Effector memory CD8-positive, alpha-beta T cell (primary cell): ENCODE measurements at places on chromosomes 12 and 14.
A peak's percentile ranks its signal among the peaks of the same experiment; 100 is the strongest.

DNA sequence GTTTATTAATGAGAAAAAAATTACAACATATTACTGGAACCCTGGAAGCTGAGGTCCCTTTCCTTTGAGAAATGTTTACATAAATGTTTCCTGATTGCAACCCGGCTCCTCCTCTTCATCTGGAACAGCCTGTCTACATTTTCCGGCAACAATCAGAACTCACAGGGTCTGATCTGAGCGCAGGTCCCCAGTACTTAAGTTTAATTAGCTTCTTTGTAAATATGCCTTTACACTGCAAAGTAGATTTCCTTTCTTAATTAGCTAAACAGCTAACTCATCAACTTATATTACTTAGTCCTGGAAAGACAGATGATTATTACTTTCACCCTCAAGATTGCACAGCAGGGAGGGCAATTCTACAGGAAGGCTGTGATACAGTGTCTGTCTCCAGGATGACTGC, 213.0 kb downstream of the MON2 start:
- no peak for DNase-seq

- no peak for DNase-seq
These were observed 546.8 kb downstream of the BCL11B start for GRCh38 chr14:98725191-98725590.

GRCh38 chr14:67973436-67973835, 153.9 kb downstream of the RAD51B start:
- DNase-seq: no peak

DNA sequence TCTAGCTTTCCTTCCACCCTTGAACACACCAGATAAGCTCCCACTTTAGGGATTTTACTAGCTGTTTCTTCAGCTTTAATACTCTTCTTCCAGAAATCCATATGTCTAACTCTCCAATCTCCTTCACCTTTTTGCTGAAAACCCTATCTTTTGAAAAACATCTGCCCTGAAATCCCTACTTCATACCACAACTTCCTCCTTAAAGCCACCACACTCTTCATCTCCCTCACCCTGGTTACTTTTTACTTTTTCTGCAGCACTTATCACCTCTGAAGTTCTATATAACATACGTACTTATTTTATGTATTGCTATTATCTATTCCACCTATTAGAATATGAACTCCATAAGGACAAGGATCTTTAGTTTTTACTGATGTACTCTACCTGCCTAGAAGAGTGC, 28.6 kb upstream of the PTPRQ start:
- no peak for DNase-seq

GRCh38 chr12:14927267-14927666, 11.1 kb downstream of the ERP27 start:
- no peak for DNase-seq

DNA sequence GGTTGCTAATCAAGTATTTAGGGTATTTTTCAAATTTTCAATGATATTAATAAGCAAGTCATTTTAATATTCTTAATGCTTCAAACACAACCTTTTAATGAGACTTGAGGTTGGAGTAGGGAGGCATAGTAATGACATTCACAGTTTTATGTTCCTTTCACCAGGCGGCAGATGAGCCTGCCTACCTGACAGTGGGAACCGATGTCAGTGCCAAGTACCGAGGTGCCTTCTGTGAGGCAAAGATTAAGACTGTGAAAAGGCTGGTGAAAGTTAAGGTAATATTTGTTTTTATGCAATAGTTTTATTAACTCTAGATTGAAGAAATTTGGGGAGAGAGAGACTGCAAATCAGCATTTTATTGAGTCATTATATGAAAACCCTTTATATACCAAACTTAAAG, 3.1 kb downstream of the ARID4A start:
- no peak for DNase-seq

DNA sequence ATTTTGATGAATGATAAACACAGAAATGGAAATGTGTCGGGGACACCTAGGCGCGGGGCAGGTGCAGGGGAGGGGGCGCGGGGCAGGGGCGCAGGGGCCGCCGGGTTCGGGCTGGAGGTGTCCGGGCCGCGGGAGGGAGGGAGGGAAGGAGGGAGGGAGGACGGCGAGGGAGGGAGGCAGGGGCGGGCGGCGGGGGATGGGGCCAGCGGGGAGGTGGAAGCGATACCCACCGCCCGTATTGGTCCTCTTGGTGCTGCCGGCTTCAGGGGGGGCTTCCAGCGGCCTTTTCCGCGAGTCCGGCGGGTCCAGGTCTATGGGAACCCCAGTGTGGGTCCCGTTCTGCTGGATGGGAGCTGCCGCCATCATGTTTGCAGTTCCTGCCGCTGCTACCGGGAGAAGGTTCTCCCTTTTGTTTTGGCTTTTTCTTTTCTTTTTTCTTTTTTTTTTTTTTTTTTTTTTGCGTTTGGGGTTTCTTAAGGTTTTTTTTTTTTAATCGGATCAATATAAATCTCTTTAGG, 703 bp downstream of the NOVA1 start:
- no peak for DNase-seq

- no peak for DNase-seq
These were observed 30.6 kb downstream of the BORCS5 start for GRCh38 chr12:12387501-12387900.

- no peak for DNase-seq
These were observed 1.1 kb downstream of the ADSS1 start for GRCh38 chr14:104724981-104725771.

GRCh38 chr12:80016684-80017083, 81.8 kb upstream of the PPP1R12A start:
- DNase-seq: no peak

DNA sequence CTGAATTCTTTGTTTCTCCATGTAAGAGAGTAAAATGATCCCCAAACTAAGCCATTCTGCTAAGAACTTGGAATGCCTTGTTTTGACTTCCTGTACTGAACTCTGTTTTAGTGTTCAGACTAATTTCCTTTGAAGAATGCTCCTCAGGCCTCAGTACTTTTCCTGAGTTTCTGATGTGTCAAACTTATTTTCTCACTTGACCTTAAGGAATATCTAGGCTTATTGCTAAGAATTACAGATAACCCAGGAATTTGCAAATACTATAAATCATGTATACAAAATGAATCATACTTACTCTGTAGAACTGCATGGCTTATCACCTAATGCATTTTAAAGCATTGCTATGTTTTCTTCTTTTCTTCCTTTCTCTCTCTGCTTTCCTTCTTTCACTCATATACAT, 93.1 kb upstream of the PKP2 start:
- DNase-seq: no peak

DNA sequence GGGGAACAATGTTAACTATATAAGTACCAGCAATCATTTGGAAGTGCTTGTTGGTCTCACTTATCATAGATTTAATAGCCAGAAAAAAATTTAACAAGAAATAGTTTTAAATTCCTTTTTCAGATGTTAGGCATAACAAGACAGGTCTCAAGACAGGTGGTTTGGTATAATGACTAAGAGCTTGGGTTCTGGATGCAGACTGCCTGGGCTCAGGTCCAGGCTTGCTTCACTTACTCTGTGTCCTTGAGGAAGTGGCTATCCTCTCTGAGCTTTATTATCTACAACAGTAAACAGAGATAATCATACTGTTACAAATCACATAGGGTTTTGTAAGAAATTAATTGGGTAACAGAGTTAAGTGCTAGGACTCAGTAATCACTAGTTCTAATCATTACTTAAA, 338.0 kb upstream of the FLRT2 start:
- DNase-seq: no peak

GRCh38 chr12:67578976-67579661, 69.4 kb upstream of the DYRK2 start:
- DNase-seq: no peak

GRCh38 chr12:47899466-47899865, 5.3 kb downstream of the VDR start:
- no peak for DNase-seq

DNA sequence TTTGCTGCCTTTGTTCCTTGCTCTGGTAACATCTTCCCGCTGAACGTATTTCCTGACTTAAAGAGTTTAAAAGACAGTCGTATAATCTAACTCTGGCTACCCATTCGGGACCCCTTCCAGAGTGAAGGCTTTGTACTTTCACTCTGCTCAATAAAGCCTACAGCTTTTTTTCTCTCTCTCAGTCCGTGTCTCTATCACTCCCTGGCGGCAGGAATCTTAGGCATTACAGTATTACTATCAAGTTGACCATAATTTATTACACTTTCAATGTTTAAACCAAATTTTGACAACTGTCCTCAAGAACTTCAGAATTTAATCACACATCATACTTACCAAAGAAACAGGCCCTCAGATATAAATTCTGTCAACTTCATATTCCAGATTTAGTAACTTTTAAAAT, 967.9 kb downstream of the FSCB start:
- DNase-seq: no peak

DNA sequence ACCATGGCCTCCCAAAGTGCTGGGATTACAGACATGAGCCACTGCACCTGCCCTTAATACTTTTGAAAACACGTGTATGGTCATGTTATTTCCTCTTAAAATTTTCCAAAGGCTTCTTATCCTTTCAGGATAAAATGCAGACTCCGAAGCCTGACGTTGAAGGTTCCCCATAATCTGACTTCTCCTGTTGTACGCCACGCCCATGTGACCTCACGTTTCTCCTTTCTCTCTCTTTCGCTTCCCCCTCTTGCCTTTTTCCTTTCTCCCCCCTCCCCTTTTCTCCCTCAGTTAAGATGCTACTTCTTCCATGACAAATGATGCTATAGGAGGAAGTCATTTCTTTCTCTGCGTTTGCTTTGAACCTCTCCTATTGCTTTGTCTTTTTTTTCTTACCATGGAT, 266.0 kb downstream of the FBXL14 start:
- no peak for DNase-seq

- no peak for DNase-seq
These were observed 85.6 kb downstream of the ALG10 start for GRCh38 chr12:34107781-34108404.

DNA sequence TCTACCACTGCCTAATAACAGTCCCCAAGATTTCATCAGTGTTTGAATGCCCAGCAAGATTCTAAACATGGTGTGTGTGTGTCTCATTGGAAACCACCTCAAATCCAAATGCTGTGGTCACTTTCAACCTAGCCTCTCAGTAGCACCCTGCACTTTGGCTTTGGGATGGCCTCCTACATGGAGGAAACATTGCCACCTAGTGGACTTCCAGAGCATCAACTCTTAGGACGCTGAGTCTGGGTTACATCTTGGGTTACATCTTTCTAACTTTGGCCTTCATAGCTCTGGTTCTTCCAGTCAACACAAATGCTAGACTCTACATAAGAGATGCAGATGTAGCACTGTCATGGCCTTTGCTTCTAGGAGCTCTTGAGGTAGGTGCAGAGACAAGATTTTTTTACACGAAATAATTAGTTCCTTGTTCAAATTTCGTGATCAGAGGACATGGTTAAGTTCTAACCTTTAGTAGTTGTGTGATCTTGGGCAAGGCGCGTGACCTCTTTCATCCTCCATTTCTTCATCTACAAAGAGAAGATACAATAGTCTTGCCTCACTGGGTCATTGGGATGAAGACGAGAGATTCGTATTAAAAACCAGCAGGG, 113.5 kb upstream of the VASH1 start:
- DNase-seq: no peak

- peak; percentile 73 for DNase-seq
These were observed 1133.3 kb downstream of the BCL11B start for GRCh38 chr14:98138666-98139065.

- DNase-seq: no peak
These were observed 67.0 kb upstream of the CAND1 start for GRCh38 chr12:67202011-67202677.

GRCh38 chr14:53156238-53156637, 3.1 kb upstream of the DDHD1 start:
- no peak for DNase-seq

- no peak for DNase-seq
These were observed 112.2 kb upstream of the USP44 start for GRCh38 chr12:95663525-95663924.

- DNase-seq: no peak
These were observed 32.3 kb downstream of the TSPAN8 start for GRCh38 chr12:71125515-71125914.

GRCh38 chr12:19209661-19210060, 80.1 kb downstream of the PLEKHA5 start:
- DNase-seq: no peak

DNA sequence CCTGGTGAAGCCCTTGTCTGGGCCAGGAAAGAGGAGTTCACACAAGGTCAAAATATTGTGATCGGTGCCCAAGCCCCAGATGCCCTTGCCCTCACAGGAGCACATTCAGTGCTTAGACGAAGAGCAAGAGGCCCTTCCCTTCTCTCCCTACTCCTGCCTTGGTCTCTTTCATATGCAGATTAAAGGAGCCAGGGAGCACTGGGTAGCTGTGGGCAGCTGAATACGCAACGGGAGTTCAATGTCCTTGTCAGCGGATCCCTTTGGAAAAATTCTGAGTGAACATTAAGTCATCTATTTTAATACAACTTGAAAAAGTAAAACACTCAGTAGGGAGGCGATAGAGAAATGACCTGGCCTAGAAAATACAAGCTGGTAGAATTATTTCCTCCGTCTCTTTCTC, 1489.4 kb downstream of the AACS start:
- DNase-seq: no peak

DNA sequence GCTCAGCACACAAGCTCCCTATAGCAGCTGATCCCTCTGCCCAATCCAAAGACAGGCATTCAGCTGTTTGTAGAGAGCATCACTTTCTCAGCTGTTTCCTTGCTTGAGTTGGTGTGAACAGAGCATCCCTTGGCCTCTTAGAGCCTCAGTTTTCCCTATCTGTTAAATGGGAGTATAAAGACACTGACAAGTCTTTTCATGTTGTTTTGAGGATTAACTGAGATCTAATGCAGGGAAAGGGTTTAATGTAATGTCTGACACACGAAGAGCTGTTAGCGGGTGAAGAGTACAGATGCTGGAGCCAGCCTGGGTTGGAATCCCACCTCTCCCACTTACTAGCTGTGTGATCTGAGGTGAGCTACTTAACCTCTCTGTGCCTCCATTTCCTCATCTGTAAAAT, 149.5 kb downstream of the PHETA1 start:
- no peak for DNase-seq

DNA sequence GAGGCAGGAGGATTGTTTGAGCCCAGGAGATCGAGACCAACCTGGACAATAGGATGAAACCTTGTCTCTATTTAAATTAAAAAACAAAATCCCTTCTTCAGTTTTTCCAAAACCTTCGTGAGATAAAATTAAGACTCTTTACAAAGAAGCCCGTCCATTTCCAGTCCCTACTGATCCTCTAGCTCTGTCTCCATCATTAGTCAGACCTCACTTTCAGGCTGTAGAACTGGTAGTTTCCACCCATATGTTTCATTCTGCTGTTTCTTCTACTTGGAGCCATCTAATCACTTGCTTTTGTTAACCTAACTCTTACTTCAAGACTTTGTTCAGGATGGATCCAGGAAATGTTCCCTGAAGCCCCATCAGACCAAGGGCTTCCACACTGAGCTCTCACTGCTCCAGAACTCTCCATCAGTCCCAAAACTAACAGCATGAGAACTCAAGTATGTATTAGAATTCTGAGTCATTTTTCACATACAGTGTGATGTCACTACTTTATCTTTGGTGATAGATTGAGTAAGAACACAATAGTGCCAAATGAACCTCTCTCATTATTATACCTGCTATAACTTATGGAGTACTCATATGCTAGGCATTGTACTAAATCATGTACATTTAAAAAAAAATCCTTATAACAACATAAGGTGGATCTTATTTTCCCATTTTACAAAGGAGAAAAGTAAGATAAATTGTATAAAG, 90.8 kb downstream of the PRICKLE1 start:
- DNase-seq: no peak
